ENCODE measurements at places on chromosomes 16 and 17.
A peak's percentile ranks its signal among the peaks of the same experiment; 100 is the strongest.

GRCh38 chr17:2958706-2959222, 104.6 kb downstream of the OR1D5 start:
- no peak for DNase-seq

DNA sequence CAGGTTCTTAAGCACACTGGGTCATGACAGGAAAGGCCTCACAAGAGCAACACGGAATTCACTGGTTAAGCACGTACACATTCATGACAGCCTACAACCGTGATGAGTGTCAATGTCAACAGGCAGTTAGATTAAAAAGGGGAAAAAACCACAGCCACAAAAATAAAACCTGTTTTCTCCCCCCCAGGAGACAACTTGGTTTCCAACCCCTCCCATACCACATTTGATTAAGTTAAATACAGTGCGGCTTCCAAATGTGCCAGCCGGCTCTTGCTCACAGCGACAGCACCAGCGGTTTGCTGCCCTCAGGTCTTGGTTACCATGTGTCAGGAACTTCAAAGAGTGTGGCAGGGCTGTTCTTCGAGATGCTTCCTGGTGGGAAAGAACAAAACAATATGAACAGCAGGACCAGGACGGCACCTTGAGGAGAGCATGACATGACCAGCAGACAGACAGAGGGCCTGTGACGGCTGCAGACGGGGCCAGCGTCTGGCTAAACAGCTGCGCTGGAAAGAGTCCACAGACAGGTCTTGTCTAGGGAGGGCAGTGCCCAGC, 193.6 kb downstream of the PARN start:
- no peak for DNase-seq

DNA sequence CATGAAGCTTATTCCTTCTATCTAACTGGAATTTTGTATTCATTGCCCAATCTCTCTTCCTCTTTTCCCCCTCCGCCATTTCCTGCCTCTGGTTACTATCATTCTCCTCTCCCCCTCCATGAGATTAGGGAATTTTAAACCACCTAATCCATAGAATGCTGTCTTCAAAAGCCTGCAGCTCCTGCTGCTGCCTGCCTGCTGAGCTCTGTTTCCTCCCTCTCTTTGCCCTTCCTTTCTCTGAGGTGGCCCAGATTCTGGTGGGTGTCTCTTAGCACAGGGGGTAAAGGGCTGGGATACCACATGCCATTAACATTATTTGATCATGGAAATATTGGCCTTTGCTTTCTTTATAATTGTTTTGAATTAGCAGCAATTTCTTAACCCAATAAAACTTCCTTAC, 241.6 kb downstream of the CNTNAP4 start:
- DNase-seq = no peak

DNA sequence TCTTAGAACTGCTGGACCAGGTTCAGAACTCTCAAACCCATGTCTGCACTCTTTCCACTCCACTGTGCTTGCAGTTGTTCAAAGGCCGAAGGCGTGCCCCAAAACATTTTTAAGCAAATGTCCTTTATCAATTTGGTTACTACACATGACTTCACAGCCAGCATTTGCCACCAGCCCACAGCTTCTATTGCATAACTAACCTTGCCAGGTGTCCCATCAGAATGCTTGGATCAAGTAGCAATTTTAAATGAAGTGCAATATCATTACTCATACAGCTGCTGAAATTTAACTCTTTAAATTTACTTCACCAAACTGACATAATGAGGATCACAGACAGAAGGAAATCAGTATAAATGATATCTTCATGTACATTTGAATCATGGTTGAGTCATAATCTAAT, 29.8 kb upstream of the HS3ST3A1 start:
- peak; percentile 14 for DNase-seq

Measured in renal cortical epithelial cell (primary cell).